ENCODE measurements at places on chromosomes 1 and 21.

GRCh38 chr1:17163789-17164666 is 40.9 kb upstream of the PADI1 start:
- no peak for DNase-seq

GRCh38 chr1:220001095-220001501 is 45.2 kb downstream of the EPRS1 start:
- no peak for DNase-seq

- no peak for DNase-seq
Measured at GRCh38 chr1:30515755-30516484, 207.5 kb downstream of the MATN1 start.

- no peak for DNase-seq
Measured at GRCh38 chr1:49854741-49855140, 169.0 kb downstream of the AGBL4 start.

- peak; percentile 73 for DNase-seq
Measured at GRCh38 chr1:27959792-27960603, at the start of gene XKR8. Gene XKR8, plus strand, starts transcription at chr1:27959973. Its CDS starts 97 bp downstream, at chr1:27960070.

- no peak for DNase-seq
Measured at GRCh38 chr1:235925016-235925415, 58.3 kb upstream of the LYST start.

- DNase-seq: no peak
Measured at GRCh38 chr1:184513966-184514365, 127.1 kb downstream of the C1orf21 start.

DNA sequence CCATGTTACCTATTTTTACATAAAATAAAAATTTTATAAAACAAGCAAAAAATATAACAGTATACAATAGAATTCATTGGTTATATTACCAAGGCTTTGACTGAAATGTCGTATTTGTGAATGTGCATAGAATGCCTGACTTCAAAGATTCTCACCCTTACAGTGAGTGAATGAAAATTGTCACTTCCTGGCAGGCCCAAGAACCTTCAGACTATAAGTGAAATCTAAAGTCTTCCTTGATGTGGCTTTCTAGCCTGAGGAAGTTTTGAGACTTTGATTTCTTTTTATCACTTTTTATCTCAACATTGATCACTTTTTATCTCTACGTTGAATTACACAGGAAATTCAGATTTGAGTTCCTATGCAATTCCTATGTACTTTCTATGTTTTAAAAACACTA is 104.7 kb upstream of the KIAA0040 start:
- no peak for DNase-seq

DNA sequence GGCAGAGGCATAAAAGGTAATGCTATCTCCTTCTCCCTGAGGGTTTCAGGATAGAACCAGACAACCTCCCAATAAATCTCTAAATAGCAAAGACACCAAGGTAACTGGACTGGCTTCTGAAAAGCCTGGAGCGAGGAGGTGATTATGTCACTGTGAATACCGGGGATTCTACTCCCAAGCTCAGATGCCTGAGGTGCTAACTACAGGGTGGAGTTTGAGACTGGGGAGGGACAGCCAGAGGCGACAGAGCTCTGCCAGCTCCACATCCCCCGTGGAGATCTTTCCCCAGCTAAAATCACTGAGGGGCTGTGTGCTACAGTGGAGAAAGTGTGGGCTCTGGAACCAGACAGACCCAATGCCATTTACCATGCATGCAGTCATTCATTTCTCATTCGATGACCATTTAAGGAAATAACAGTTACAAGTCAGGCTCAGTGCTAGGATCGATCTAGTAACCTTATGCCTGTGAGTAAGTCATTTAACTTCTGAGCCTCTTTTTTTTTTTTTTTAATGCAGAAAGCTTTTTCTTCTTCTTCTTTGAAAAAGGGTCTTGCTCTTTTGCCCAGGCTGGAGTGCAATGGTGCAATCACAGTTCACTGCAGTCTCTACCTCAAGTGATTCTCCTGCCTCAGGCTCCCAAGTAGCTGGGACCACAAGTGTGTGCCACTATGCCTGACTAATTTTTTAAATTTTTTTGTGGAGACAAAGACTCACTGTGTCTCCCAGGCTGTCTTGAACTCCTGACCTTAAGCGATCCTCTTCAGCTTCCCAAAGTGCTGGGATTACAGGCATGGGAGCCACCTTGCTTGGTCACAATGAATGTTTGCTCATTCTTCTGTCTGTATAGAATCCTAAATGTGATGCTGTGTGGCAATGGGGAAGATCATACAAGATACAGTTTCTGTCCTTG is 8.1 kb upstream of the SLC45A3 start:
- DNase-seq: no peak

DNA sequence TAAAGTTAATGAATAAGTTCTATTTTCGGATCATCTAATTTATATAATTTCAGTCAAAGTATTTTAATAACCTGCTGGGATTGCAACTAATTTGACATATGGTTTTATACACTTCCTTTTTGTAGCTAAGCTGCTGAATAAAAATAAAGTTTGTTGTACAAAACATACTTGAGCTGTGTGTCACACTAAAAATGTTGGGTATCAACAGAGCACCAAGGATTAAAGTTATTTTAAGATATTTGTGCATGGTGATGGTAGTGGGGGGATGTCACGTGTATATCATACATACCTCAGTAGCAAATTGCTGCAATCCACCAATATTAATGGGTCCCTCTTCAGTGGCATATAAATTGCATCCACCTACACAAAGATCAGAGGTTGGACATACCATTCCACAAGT is 199.6 kb downstream of the DPYD start:
- DNase-seq: no peak

All from stimulated activated CD8-positive, alpha-beta memory T cell treated with anti-CD3 and anti-CD28 coated beads, Interleukin-2, amount 100 ng/mL, for 48 hours (primary cell).